ENCODE measurements at places on chromosomes 2 and 18.

GRCh38 chr2:232448304-232448690 lies 7.7 kb upstream of the ALPI start:
- DNase-seq = no peak

DNA sequence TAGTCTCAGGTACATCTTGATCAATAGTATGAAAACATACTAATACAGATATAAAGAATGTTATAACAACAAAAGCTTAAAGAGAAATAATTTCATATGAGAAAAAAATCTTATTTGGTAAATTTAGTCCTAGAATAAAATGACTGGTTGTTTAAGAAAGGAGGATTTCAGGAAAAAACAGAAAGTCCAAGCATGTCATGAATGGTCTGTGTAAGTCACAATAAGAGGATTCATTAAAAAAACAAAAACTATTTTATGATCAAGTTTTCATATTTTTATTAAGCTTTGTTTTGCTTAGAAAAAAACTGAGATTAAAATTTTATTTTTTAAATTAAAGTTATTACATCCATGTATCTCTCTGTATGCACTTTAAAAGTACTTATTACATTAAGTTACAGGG lies 353.9 kb upstream of the SPHKAP start:
- no peak for DNase-seq

DNA sequence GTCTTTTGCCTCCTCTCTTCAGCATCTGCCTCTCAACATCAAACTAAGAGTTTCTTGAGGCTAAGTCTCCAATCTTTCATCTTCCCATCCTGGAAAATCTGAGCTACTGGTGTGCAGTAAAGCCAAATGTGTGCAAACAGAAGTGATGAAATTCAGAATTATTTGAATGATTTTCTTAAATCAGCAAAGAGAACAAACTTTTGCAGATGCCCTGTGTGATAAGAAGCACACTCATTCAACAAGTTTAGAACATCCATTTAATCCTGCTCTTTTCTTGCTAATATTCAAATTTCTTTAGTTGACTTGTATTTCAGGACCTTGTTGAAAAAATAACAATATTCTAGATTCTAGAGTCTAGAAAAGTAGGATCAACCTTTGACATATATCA lies 1374.9 kb upstream of the CELF4 start:
- DNase-seq = no peak

DNA sequence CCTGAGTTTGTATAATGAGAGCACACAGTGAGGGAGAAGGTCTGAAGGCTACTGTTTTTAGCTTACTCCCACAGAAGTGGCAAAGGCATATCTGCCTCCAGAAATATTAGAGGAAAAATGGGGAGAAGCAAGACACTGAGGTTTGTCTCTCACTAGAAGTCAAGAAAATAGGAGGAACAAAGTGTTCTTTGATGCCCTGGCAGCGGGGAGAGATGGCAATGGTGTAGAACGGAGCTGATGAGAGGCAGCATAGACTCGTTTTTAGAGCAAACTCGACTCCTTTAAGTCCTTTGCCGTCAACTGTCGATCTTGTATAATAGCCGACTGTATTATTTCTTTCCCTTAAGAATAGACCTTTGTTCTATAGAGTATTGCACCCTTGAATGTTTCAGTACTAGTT lies 73.8 kb downstream of the ANKRD44 start:
- DNase-seq = no peak

GRCh38 chr2:217799563-217800432 lies 203.0 kb downstream of the TNS1 start:
- DNase-seq = no peak

DNA sequence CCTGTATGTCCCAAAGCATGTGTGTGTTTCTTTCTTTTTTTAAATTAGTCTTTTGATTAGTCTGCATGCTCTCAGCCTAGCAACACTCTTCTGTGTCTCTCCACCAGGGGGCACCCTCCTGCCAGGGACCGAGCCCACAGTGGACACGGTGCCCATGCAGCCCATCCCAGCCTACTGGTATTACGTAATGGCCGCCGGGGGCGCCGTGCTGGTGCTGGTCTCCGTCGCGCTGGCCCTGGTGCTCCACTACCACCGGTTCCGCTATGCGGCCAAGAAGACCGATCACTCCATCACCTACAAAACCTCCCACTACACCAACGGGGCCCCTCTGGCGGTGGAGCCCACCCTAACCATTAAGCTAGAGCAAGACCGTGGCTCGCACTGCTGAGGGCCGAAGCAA lies 93.8 kb downstream of the NRP2 start:
- DNase-seq = no peak

GRCh38 chr2:15705310-15705709 lies 113.6 kb downstream of the DDX1 start:
- DNase-seq = no peak

DNA sequence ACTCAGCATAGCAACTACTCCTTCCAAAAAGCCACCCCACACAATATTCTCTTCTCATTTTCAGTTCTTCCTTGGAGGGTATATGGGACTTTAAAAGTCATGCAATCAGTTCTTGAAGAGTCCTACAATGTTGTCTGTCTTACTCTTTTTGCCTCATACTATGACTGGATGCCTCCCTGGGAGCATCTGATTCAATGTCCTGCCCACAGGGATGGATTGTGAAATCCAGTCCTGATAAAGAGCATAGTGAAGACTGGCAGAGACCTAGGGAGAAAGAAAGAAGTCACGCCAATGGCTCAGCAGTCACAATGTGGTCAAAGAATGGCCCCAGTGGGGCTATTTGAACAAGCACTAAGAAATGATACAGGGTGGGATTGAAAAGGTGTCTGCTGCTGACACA lies 155.1 kb upstream of the SERPINE2 start:
- DNase-seq = no peak

- no peak for DNase-seq
Observed at GRCh38 chr2:238955648-238956531, 108.0 kb downstream of the TWIST2 start.

DNA sequence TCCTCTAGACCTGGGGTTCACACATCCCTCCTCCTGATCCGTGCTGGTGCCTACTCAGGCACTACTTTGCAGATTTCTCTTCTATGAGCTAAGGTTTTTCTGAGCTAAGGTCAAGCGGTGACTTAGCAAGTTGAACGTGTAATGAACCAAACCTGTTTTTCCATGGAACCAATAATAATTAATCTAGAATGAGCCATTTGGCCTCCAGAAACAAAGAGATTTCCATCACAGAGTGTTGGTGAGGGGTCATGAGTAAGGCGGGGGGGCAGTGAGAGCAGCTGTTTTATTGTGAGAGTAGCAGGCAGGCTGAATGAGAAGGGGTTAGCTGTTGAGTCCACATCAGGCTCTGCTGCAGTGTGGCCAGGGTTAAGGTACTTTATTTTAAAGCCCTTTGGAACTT lies 112.0 kb upstream of the FOSL2 start:
- DNase-seq = no peak

DNA sequence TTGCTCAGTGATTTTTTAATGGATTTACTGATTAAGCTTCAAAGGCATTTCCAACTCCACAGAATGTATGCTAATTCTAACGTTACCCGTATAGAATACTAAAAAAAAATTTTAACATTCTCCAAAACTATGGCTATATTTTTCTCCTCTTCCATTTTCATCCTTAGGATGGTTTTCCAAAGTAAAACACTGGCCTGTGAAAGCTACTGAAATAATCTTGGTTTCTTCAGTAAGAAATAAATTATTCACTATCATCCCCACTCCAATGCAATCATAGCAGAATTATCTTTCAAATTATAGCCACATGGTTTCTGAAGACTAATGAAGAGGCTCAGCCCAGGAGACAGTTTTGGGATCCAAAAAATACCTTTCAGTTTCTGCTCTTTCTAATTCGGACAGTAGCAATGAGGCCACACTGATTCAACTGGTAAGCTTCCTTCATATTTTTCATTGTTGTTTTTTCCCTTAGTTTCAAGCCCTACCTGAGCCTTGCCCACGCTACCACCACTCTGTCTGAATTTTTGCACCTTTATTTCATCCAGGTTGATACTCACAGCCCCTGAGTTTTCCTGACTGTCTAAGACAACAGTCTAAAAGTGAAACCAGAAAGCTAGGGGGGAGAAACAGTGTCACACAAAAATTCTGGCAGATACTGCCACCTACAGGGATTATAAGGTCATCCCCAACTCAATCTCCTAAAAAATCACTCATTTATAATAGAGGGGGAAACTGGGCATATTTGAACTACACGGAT lies 887.9 kb downstream of the NRXN1 start:
- DNase-seq = peak; percentile 66

DNA sequence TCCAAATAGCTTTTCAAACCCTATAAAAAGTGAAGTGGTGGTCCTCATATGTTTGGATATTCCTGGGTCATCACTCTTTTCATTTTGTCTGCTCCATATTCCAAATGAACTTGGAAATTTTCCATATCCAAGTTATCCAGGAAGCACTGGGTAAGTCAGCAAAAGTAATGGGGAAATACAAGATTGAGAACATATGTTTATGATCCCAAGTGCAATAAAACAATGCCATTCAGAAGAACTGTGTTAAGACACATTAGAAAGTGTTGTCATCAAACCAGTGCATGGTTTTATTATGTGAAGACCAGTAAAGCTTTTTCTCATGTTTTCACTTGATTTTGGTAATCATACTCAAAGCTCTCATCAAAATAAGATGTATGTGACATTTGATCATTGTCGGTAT lies 363.4 kb downstream of the RPRM start:
- no peak for DNase-seq

DNA sequence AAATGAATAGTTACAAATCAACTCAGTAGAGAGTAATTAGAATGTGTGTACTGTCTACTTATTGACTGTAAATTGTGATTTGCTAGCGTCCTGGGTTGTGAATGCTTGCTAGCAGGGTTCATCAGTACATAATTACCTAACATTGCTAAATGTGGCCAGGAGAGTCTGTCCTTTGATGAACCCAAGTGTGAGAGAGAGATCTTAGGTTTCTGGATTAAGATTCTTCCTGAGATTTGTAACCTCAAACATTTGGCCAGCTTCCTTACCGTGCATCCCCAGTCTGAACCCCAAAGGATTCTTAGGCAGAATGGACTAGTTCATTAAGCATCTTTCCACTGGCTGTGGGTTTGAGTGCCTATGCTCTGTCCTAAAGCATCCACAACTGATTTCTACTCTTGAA lies 84.0 kb upstream of the ITPRID2 start:
- DNase-seq = no peak

DNA sequence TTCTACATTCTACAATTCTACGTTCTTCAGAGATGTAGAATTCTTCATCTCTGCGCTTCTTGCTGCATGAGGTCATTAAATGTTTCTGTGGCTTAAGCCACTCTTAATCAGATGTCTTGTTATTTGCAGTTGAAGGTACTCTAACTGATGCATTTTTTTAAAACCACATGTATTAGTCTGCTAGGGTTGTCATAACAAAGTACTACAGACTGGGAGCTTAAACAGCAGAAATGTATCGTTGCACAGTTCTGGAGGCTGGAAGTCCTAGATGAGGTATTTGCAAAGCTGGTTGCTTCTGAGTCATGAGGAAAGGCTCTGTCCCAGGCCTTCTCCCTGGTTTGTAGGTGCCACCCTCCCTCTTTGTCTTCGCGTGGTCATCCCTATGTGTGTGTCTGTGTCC lies 176.3 kb upstream of the GLI2 start:
- no peak for DNase-seq

GRCh38 chr2:85743304-85743978 lies 10.3 kb upstream of the ATOH8 start:
- no peak for DNase-seq

- no peak for DNase-seq
Observed at GRCh38 chr2:67790622-67791021, 272.2 kb downstream of the C1D start.

GRCh38 chr2:181305301-181306123 lies 151.7 kb upstream of the ITGA4 start:
- DNase-seq = no peak

GRCh38 chr18:79248495-79249060 lies 147.2 kb upstream of the NFATC1 start:
- DNase-seq = no peak
